ENCODE measurements at places on chromosomes 2 and 18.

GRCh38 chr2:127172306-127172705 is 47.8 kb downstream of the CYP27C1 start:
- DNase-seq = no peak

- DNase-seq = peak; percentile 23
Observed at GRCh38 chr2:206084870-206085741, 868 bp downstream of the INO80D start.

DNA sequence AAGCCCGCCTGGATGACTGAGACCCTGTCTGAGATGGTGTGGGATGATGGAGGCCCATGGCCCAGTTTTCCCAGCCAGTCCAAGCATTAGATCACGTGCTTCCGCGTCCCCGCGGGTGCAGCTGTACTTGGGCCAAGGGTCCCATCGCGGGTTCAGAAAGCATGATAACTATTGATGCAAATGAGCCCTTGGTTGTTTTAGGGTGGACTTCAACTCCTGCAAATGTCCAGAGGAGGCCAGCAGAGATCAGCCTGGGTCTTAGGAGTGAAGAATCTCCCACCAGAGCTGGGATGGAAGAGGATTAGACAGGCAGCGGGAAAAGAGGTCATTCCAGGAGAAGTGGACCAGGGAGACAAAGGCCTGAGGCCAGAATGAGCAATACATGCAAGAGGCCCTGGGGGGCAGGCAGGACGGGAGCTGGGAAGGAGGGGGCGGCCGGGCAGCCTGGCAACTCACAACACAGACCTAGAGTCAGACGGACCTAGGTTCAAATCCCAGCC is 89.9 kb upstream of the TMEM247 start:
- DNase-seq = no peak

GRCh38 chr2:208186465-208186864 is 3.4 kb downstream of the C2orf80 start:
- DNase-seq = no peak

GRCh38 chr2:215773728-215774127 is 239.6 kb downstream of the MREG start:
- DNase-seq = no peak

- DNase-seq = no peak
Observed at GRCh38 chr2:38122344-38122743, 46.4 kb upstream of the CYP1B1 start.

All from HEK293T (cell line).